Pancreas (tissue), 10 donors: ENCODE measurements at places on chromosomes 7 and 10. TPM values are rescaled to one million over a fixed set of nuclear protein-coding genes. Genes with fewer than 3 reads are reported as not detected.

HABP2 gene
- total RNA-seq, result 13.2 TPM

PNLIPRP3 gene
- total RNA-seq, result not detected

KCNH2 gene
- 3.8 TPM for total RNA-seq

SEMA3E gene
- total RNA-seq, result 2.0 TPM

GATA3 gene
- 0.31 TPM for total RNA-seq

ANXA8 gene
- total RNA-seq, result 0.84 TPM
